ENCODE measurements at places on chromosomes 6 and 20.
A peak's percentile ranks its signal among the peaks of the same experiment; 100 is the strongest.

GRCh38 chr6:125193208-125193607 lies 39.6 kb downstream of the TPD52L1 start:
- no peak for DNase-seq

GRCh38 chr6:163341224-163342061 lies 73.1 kb upstream of the QKI start:
- no peak for DNase-seq

DNA sequence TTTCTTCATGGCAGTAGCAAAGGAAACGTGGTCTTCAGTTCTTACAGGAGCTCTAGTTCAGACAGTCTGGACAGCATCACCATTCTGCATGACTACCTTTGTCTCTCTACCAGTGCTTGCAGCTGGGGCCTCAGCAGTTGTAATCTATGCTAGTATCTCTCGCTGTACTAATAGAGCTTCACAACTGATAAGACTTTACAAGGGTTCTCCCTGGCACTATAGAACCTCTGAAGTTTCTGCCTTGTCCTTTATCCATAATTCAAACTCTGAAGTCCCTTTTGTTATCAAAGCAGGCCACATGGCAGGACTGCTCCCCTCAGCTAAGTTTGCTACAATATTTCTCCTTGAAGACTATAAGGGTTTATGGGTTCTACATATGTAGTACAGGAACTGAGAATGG lies 842.1 kb upstream of the ADGRB3 start:
- no peak for DNase-seq

- no peak for DNase-seq
Measured at GRCh38 chr20:48816282-48817205, 11.3 kb downstream of the PREX1 start.

- DNase-seq = peak; percentile 53
Measured at GRCh38 chr20:47357296-47358038, 968 bp upstream of the ZMYND8 start.

DNA sequence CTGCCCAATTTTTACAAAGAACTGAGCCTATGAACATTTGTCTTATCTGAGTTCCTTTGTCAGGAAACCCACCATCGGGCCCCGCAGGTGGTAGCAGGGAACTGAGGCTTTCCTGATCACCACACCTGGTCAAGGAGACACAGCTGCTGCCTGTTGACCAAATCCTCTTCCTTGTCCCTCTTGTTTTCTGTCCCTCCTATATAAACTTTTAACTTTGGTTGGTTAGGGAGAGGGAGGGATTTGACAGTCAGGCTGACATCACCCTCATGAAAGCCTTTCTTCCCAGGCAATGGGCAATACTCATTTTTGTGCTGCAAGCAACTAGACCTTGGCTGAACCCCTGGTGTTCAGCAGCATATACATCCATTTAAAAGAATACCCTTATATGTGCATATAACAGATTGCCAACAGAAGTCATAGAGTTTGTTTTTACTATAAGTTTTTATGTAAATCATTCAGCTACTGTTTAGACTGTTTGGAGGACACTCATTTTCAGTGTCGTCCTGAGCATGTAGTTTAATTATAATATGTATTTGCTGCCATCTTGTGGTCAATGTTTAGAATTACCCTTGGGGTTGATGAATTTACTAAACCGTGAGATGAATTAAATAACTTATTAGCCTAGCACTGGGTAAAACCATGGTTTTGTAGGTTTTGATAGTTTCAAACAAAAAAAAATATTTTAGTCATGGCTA lies 17.0 kb downstream of the CRISP1 start:
- DNase-seq = no peak

GRCh38 chr20:63519668-63520503 lies 679 bp upstream of the PPDPF start:
- DNase-seq = peak; percentile 72

DNA sequence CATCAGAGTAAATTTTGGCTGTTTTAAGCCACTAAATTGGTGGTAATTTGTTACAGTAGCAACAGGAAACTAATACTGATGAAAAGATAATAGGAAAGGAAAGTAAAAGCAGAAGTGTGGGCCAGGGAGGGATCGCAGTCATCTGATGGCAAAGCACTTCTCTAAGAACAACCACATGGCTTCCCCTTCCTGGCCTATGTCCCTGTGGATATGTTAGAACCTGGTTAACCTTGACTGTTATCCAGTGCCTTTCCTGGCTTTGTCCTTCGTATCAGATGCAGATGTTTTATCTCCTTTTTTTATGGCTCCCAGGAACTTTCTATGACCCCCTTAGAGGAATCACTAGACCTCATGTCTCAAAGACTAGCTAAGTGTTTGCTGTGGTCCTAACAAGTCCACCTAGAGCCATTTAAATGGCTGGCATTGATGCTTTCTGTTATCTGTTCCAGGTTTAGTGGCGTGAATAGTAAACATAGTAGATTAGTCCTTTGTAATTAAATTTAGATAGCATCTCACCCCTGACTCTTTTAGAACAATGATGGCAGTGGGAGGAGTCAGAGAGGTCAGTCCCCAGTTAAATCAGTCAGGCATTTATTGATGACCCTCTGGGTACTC lies 79.2 kb upstream of the PHACTR2 start:
- DNase-seq = no peak

- no peak for DNase-seq
Measured at GRCh38 chr6:161168281-161168891, 105.5 kb downstream of the AGPAT4 start.

DNA sequence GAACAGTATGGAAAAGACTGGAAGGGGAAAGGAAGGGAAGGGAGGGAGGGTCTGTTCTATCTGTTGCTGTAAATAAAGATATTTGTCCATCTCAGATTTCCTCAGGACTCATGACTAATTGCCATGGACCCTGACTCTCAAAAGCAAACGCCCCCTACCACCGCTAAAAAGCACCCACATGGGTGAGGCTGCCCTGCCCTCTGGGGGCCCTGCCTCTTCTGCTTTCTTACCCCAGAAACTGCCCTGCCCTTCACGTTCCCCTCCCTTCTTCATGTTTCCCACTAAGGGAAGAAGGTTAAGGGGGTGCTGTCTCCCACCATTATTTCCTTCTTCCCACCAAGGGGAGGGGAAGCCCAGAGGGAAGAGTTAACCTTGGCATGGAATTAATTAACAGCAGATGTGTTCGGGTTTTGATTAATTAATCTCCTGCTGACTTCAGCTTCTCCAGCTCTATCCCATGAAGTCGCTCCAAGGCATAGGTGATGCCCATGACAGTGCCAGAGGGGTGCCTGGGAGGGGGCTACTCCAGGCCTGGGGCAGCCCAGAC lies 16.0 kb downstream of the MDFI start:
- DNase-seq = no peak

DNA sequence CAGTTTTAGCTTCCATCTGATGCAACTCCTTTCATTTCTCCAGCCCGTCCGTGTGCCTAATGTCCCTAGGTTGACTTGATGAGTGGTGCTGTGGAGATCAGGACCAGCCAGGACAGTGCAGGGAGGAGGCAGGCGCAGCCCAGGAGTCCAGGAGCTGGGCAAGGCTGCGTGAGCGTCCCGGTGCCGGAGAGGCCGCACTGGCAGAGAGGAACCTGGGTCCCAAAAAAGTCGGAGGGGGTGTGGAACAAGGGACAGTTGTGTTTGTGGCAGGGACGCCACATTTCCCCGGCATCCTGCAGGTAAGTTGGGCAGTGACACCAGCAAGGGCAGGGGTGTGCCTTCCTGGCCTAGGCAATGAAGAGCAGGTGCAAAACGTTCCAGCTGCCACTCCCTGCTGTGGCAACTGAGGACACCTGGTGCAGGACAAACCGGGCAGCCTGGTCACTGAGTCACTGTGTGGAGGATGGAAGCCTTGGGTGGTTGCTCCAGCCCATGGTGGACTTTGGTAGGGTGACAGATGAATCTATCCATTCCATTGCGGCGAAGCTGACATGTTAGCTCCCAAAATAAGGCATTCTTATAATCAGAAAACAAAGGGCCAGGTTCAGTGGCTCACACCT lies 53.2 kb downstream of the RAMACL start:
- no peak for DNase-seq

GRCh38 chr6:91538622-91539021 lies 951.8 kb upstream of the MAP3K7 start:
- DNase-seq = no peak

GRCh38 chr6:115891111-115891669 lies 169.5 kb downstream of the FRK start:
- DNase-seq = no peak

GRCh38 chr6:109240370-109241084 lies 141.7 kb downstream of the CD164 start:
- DNase-seq = no peak

DNA sequence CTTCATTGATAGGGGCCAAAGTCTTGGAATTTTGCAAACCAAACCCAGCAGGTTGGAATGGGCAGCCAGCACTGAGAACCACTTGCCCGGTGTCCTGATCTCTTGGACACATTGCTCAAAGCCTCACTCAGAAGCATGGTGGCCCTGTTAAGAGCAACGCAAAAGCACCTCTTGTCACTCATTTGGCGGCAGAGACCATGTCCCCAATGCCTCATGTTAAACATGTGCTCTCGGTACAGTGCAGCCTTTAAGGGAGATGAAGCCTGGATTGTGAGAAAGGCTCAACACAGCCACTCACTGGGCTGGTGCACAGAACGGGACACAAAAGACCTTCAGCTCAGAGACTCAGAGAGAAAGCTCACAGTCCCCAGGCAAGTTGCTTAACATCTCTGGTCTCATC lies 298.4 kb upstream of the PRDM1 start:
- no peak for DNase-seq

DNA sequence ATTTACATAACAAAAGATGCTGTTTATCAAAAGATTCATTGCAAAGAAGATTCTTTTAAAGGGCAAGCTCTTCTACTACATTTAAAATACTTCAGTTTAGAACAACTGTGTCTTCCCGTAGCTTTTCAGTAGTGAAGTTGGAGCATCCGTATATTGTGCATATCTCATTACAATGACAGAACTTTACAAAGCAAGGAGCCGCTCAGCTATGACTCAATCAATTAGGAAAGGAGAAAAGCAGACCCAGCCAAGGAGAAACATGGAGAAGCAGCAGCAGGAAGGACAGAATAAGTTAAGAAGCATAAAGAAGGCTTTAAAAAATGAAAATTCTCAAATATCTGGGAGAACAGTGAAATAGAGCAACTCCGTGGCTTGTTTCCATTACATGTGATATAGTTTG lies 132.6 kb upstream of the SMLR1 start:
- DNase-seq = no peak

- DNase-seq = no peak
Measured at GRCh38 chr6:128600397-128600951, 80.1 kb upstream of the PTPRK start.

GRCh38 chr6:149383371-149383770 lies 16.7 kb upstream of the SUMO4 start:
- DNase-seq = no peak

- DNase-seq = peak; percentile 19
Measured at GRCh38 chr6:144155529-144155928, 5.2 kb downstream of the STX11 start.

- DNase-seq = no peak
Measured at GRCh38 chr6:96721227-96721626, 116.0 kb downstream of the GPR63 start.

- DNase-seq = no peak
Measured at GRCh38 chr6:64482631-64483030, 847.0 kb downstream of the PHF3 start.

GRCh38 chr20:35454881-35455609 lies at the start of gene CEP250:
Gene CEP250 (plus strand): TSS chr20:35455598. CDS start chr20:35462368, 6,770 bp downstream.
- DNase-seq = peak; percentile 92

DNA sequence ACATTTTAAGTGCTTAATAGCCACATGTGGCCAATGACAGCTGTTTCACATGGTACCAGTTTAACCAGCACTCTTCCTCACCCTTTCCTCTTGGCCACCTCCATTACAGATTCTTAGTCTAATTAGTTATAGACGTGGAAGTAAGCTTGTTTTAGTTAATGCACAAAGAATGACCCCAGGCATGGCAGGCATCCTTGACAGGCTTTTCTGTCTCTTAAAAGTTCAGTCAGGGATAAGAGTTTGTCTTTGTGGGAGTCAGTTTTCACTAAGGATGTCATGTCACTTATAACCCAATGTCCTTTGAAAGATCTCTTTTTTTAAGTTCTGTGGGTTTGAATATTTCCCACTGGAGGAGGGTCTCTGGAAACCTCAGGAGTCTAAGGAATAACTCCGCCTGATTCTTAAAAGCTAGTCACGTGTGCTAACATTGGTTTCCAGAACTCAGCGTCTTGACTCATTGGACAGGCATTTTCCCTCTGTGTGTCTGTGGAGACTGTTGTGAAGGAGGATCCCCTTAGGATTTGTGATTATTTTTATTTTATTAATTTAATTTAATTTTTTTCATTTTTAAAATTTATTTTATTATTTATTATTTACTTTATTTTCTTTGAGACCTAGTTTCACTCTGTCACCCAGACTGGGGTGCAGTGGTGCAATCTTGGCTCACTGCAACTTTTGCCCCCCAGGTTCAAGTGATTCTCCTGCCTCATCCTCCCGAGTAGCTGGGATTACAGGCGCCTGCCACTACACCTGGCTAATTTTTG lies 171.4 kb downstream of the ZFAND3 start:
- DNase-seq = no peak

GRCh38 chr6:125140808-125141207 lies 12.8 kb upstream of the TPD52L1 start:
- DNase-seq = no peak

DNA sequence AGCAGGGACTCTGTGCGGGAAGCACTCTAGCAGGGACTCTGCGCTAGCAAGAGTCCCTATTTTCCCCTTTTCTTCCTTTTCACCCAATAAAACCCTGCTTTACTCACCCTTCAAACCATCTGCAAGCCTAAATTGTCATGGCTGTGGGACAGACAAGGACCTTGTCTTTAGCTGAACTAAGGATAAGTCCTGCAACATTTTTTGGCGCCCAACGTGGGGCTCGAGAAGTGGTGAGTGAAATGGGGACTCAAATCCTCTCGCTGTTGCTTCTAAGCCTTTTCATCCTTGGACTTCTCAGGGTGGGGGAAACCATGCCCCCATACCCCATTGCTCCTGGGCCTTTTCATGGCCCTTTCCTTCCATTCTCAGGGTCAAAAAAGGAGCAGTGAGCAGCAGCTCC lies 46.4 kb downstream of the IMPG1 start:
- DNase-seq = no peak

DNA sequence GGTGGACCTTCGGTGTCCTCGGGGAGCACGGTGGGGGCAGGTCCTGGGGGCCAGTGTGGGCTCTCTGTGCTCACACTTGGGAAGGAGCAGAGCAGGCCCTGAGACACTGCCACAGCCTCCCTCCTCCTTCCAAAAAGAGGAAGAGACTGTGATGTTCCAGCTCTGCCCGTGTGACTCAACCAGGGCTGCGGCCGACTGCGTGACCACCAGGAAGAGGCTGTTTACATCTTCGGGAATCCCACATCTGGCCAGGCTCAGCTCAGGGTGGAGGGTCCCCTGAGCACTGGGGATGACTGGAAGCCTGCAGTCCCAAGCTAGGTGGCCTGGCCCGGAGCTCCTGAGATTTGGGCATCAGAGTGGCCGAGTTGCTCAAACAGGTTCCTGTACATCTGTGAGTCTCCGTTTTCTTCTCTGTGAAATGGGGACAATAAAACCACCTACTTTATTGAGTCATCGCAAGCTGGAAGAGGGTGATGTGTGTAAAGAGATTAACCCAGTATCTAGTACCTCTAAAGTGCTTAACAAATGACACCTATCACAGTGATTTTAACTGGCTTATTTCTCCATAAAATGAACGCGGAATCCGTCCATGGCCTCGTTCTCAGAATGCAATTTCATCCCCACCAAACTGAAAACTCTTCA lies 242.1 kb downstream of the DLL1 start:
- no peak for DNase-seq

All from GM12892 (cell line).